ENCODE measurements at places on chromosomes 4 and X.

- no peak for DNase-seq
Observed at GRCh38 chrX:133988010-133988409, 2.6 kb upstream of the GPC3 start.

- no peak for DNase-seq
Observed at GRCh38 chr4:86564795-86565194, 29.3 kb upstream of the PTPN13 start.

GRCh38 chr4:159855731-159856130, 752.9 kb downstream of the RAPGEF2 start:
- no peak for DNase-seq

DNA sequence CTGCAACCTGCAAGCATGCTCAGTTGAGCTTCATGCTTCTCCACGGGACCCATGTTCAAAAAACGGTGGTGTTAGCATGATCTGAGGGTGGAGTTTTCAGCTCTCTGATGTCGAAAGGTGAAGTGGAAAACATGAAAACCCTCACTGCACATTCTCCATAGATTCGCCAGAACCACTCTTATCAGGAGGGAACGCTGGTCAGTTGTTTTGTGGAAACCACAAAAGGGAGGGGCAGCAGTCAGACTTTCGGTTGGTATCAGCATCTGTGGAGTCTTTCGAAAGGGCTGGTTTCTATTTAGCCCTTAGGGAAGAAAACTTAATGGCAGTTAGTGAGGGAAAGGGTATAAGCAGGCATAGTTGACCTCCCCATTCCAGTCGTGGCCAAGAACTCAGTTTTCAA, 12.6 kb downstream of the PPA2 start:
- peak; percentile 45 for DNase-seq

GRCh38 chr4:113835005-113835404, 73.5 kb upstream of the CAMK2D start:
- peak; percentile 55 for DNase-seq

DNA sequence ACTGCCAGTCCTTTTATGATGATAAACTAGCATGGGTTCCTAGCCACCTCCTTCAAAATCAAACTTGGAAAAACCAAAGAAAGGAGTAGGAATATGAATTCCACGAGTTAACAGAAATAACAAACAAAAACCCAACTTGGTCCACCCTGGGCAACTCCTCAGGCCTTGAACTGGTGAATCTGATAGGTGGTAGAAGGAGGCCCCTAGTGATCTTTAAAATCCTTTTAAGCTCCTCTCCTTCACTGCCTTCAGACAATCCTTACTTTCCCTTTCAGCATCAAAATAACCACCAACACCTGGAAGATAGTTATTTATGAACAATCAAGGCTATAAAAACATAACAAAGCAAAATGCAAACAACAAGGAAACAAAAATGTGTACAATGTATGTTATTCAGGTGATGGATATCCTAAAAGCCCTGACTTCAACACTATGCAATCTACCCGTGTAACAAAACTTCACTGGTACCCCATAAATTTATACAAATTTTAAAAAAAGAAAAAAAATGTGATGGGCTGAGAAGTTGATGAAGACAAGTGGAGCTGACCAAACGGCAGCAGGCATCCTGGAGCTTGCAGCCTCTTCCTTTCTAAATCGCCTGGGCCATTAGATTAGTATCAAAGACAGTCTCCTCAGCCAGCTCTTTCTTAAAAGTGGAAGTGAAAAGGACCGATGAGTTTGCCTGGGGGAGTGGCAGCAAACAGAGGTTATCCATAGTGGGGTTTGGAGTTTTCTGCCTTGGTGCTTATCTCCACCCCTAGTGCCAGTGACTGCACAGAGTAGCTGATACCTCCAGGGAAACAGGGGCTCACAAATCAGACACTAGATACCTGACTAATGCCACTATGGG, 179.6 kb downstream of the TMA16 start:
- no peak for DNase-seq

GRCh38 chr4:79450053-79450452, 42.0 kb upstream of the GK2 start:
- DNase-seq = no peak

GRCh38 chrX:106899841-106900240, 3.3 kb downstream of the RIPPLY1 start:
- no peak for DNase-seq

DNA sequence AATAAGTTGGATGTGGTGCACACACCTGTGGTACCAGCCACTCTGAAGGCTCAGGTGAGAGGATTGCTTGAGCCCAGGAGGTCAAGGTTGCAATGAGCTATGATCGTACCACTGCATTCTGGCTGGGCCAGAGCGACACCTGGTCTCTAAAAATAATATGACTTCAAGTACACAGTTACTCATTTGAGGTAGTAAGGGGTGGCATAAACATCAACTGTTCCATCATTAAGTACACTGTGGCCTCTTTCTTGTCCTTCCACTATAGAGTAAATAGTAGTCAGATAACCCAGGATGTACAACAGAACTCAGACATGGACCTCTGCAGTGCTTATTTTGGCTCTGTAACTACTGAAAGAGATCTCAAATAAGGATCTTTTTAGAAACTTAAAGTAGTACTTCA, 10.6 kb downstream of the FAM9B start:
- no peak for DNase-seq

GRCh38 chrX:9355739-9356138, 109.1 kb upstream of the TBL1X start:
- no peak for DNase-seq

GRCh38 chrX:100995469-100995868, 26.0 kb downstream of the ARL13A start:
- peak; percentile 35 for DNase-seq

DNA sequence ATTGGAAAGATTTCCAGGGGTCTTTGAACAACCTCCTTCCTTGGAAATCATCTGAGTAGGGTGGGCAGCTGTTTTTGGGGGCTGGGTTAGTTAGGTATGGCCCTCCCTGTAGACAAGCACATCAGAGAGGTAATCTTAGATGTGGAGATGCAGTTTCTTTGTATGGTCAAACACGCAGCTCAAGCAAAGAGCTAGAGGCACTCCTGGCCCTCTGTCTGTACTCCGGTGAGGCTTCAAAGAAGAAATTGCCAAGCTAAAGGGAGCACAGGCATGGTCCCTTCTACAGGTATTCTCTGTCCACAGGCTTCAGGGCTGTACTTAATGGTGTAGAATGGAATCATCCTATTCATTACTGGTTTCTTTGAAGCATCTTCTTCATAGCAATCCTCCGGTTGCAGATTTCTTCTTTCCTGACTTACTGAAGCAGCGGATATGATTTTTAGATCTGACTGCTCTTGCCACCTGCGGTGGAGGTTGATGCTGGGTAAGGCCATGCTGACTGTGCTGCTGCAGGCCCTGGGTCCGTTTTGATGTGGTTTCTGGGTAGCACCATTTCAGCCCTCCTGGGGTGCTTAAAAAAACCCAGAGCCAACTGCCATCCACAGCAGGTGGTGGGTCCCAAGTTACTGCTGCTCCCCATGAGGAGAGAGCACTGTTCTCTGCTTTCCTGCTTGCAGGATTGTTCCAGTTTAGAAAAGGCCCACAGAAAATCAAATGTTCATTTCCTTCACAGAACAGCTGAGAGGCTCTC, 318.9 kb upstream of the GATB start:
- no peak for DNase-seq
